ENCODE measurements at places on chromosomes 2 and 18. TPM values are rescaled to one million over a fixed set of nuclear protein-coding genes. Genes with fewer than 3 reads are reported as not detected.

TEX44 gene
- total RNA-seq = not detected

SMYD1 gene
- total RNA-seq = not detected

ARHGAP25 gene
- total RNA-seq = 156 TPM

PLEKHB2 gene
- 73.4 TPM for total RNA-seq

RBM44 gene
- total RNA-seq = 0.63 TPM

FSHR gene
- not detected for total RNA-seq

IL36G gene
- total RNA-seq = 0.29 TPM

C2orf72 gene
- 0.10 TPM for total RNA-seq

AMER3 gene
- not detected for total RNA-seq

CD226 gene
- 125 TPM for total RNA-seq

SKOR2 gene
- not detected for total RNA-seq

LYPD6 gene
- not detected for total RNA-seq

NT5C1B gene
- total RNA-seq = not detected

MROH2A gene
- not detected for total RNA-seq

SKA1 gene
- 27.0 TPM for total RNA-seq

ST6GAL2 gene
- not detected for total RNA-seq

FAM161A gene
- 2.5 TPM for total RNA-seq

SGO2 gene
- 26.0 TPM for total RNA-seq

SH3BP4 gene
- total RNA-seq = 0.12 TPM

ALLC gene
- total RNA-seq = not detected

RGPD4 gene
- not detected for total RNA-seq

TWSG1 gene
- total RNA-seq = 8.3 TPM

TRIM43 gene
- total RNA-seq = not detected

SERPINB12 gene
- total RNA-seq = not detected

OR6B2 gene
- total RNA-seq = not detected

DNAH6 gene
- 0.39 TPM for total RNA-seq

GCKR gene
- not detected for total RNA-seq

IL37 gene
- total RNA-seq = 0.39 TPM

FAHD2A gene
- 27.9 TPM for total RNA-seq

ACVR1 gene
- 38.5 TPM for total RNA-seq

EPB41L3 gene
- 2.8 TPM for total RNA-seq

CNRIP1 gene
- total RNA-seq = not detected

TLX2 gene
- 1.2 TPM for total RNA-seq

DIS3L2 gene
- 41.9 TPM for total RNA-seq

SDC1 gene
- total RNA-seq = not detected

FTCDNL1 gene
- 0.71 TPM for total RNA-seq

DNER gene
- total RNA-seq = not detected

GPR45 gene
- not detected for total RNA-seq

TMEM200C gene
- not detected for total RNA-seq

RAB6C gene
- not detected for total RNA-seq

PREB gene
- 81.2 TPM for total RNA-seq

REG3A gene
- total RNA-seq = not detected

TOGARAM2 gene
- 6.4 TPM for total RNA-seq

CRYGD gene
- total RNA-seq = not detected

TUBA3D gene
- not detected for total RNA-seq

PER2 gene
- total RNA-seq = 10.7 TPM

CYB5A gene
- 37.8 TPM for total RNA-seq

SF3B1 gene
- 314 TPM for total RNA-seq

ACOXL gene
- total RNA-seq = 1.2 TPM

ANKRD62 gene
- not detected for total RNA-seq

MC5R gene
- total RNA-seq = 0.15 TPM

SLC9A4 gene
- total RNA-seq = 0.20 TPM

CRYBA2 gene
- not detected for total RNA-seq

Measured in T-helper 1 cell treated with Interleukin-12 subunit alpha and Interleukin-12 subunit beta and Interleukin-4 antibody, amounts not matched to agents 30 ng/mL and 1 ng/mL, for 36 hours (primary cell).